Stomach (tissue), 19 donors: ENCODE measurements at places on chromosomes 11 and 22. TPM values are rescaled to one million over a fixed set of nuclear protein-coding genes. Genes with fewer than 3 reads are reported as not detected.

Gene CNTN5
- total RNA-seq = not detected

Gene TSPAN32
- total RNA-seq = not detected

Gene KDM4E
- total RNA-seq = not detected

Gene ST14
- total RNA-seq = 43.9 TPM

Gene MS4A4A
- total RNA-seq = 1.4 TPM

Gene C11orf87
- not detected for total RNA-seq
